ENCODE measurements at places on chromosomes 5 and 9.

DNA sequence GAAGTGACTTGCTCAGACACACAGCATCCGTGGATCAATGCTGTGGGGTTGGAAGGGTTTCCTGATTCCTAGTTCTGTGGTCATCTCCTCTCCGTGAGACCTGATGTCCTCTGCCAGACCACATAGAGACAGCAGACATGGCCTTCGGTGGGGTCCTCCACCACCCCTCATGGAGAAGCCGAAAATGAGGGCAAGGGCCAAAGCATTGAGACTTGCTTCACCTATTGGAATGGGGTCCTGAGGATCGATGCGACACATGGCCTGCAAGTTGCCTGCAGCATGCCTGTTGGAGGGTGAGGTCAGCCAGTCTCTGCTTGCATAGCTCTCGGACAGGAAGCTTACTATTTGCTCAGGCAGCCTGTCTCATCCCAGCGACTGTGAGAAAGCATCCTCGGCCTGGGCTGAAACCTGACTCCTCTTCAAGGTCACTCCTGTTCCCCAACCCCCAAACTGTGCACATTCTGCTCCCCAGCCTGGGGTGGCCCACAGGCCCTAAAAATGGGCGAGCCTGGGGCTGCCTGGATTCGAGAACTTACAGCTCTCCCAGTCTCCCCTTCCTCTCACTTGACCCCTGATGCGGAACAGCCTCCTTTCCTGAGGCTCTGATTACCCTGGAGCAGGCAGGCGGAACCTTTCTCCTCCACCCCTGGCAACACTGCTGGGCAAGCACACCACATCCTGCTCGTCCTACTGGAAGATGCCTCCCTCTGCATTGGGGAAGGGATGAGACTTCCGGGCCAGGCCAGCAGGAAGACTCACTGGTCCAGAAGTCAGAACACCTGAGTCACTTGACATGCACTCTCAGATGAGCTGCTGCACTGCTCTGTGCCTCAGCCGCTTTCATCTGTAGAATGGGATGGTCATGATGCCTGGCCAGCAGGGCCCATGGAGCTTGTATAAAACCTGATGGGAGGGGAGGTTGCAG lies 186.9 kb downstream of the RGS3 start:
- no peak for DNase-seq

DNA sequence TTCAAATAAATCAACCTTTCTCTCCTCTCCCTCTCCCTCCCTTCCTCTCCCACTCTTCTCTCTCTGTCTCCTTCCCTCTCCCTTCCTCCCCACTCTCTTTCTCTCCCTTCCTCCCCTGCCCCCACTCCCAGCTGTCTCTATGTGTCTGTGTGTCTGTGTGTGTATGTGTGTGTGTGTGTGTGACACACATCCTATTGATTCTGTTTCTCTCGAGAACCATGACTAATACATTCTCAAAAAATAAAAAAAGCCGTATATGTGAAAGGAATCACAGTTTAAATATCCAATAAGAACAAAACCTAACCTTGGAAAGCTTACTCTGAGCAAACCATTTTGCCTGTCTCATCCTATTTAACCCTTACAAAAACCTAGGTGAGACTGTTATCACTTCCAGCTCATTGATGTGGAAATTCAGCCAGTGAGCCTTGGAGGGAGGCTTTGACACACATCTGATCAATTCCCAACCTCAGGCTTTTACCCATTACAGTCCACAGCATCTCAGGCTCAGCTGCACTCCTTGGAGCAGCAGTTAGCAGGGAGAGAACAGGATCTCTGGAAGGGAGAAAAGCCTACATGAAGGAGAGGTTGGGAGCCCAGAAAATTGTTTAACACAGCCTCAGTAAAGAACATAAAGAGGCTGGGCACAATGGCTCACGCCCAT lies 8.3 kb downstream of the HSD17B3 start:
- no peak for DNase-seq

- DNase-seq, result no peak
Measured at GRCh38 chr5:92998456-92998855, 582.6 kb downstream of the NR2F1-AS1 start.

DNA sequence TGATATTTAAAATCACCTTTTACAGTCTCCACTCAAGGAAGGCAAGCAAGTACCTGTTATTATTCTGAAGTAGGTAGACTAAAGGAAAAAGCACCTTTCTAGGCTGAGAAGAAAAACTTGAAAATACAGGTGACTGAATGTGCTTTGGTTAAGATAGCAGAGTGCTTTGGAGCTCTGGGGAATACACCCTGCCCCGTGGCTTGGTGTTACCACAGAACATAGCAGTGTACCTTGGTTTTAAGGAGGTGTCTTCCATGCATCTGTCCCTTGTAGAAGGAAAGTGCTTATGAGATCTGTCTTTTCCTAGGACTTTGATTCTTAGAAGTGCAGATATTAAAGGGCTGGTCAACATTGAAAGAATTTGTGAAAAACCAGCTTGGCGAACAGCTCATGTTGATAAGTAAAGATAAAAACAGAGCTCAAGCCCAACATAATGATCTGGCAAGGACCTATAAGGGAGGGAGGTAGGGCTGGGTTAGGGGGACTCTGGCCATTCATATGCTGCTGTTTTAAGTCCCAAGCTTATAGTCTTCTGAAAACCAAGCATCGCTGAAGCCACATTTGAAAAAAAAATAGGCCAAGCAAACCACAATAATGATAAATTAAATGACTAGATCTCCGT lies 66.8 kb downstream of the ZNF608 start:
- no peak for DNase-seq

GRCh38 chr5:177067503-177067902 lies 19.2 kb upstream of the FGFR4 start:
- DNase-seq, result no peak

DNA sequence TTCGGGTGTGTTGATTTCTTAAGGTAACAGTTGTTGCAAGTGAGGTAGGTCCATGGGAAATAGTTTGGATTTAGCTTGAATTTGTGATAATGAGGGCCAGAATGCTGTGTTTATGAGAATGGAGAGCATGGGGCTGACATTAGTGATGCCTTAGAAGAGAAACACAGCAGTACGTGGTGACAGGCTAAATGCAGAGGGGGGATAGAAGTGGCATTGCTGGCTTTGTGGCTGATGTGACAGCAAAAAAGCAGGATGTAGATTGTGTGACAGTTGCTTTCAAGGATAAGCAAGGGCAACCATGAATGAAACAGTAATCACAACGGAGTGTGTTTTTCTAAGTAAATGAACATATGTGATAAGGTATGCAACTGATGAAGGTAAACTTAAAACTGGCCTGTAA lies 103.4 kb upstream of the SGCD start:
- no peak for DNase-seq

DNA sequence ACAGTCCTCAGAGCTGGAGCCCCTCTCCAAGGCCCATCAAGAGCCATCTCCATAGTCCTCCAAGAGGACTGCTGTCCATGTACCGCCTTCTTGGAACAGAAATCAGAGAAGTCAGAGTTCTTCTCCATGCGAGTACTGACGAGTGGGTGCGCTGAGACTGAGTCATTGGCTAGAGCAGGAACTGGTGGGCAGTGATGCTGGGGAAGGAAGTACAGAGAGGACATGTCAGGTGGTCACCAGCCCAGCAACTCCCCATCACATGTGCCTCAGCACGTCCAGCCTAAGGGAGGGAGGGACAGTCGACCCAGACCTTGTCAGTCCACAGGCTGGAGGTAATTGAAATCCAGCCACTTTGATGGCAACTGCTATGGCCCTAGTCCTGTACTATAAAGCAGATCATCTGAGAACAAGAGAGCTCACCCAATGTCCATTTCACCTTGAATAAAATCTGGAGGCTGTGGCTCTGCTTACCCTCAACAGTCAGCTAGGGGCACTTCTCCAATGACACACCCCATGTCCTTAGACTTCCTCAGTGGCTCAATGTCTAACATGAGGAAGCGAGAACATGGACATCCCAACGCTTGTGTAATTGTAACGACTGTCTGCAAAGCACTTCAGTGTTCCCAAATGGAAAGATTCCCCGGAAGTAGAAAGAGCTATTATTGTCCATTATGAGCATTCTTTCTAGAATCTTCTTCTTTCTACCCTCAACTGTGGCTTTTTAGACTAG lies 15.0 kb upstream of the FBP1 start:
- DNase-seq, result no peak

DNA sequence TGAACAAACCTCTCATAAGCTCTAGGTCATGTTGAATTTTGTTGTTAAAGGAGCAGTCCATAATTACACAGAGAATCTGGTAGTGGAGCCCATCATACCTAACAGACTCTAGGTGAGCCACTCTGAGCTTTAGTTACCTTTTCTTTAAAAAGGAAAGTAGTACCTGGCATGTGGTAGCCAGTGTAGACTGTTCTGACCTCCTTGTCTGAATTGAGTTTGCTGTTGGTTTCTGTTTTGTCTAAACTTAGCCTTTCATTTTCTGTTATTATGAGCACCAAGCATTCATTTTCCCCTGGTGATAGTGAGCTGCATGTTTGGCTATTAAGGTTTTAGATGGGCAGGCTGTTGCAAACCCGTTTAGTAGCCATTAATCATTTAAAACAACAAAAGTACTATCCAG lies 112.2 kb downstream of the MAST4 start:
- DNase-seq, result no peak

DNA sequence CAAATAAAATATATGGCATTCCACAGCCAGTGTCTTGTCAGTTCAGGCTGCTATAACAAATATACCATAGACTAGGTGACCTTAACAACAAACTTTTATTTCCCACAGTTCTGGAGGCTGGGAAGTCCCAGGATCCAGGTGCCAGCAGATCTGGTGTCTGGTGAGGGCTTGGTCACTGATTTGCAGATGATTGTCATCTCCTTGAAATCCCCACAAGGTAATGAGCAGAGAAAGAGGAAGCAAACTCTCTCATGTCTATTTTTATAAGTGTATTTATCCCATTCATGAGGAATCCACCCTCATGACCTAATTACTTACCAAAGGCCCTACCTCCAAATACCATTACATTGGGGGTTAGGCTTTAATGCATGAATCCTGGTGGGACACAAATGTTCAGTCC lies 663.2 kb downstream of the TLR4 start:
- no peak for DNase-seq

GRCh38 chr5:76660360-76660759 lies 37.2 kb upstream of the F2RL2 start:
- no peak for DNase-seq

GRCh38 chr9:120394058-120394669 lies 185.8 kb downstream of the CDK5RAP2 start:
- no peak for DNase-seq

GRCh38 chr5:87686018-87686417 lies 273.3 kb upstream of the CCNH start:
- DNase-seq, result no peak
